ENCODE measurements at places on chromosomes 3 and 15.

DNA sequence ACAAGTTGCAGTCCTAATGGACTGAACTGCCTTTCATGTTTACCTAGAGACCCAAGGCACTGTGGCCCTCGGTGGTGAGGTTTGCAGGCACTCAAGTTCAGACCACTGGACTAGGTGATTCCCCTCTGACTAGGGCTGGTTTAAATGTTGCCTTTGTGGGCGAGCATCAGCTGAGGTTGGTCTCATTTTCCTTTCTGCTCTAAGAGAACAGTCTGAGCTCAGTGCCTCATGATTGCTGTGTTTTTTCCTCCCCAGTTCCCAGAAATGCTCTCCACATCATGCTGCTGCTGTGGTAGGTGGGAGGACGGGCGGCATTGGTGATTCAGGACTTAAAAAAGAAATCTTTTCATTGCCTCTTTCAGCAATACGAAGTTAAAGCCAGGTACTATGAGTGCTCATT is 237.2 kb downstream of the MBNL1 start:
- DNase-seq = no peak

GRCh38 chr3:139597947-139598346 is 58.4 kb upstream of the RBP1 start:
- DNase-seq = no peak

- no peak for DNase-seq
These were observed 559.3 kb downstream of the MECOM start for GRCh38 chr3:169103951-169104941.

- peak; percentile 86 for DNase-seq
These were observed 4.9 kb downstream of the HDAC11 start for GRCh38 chr3:13484851-13485590.

GRCh38 chr15:90213122-90213817 is 12.1 kb downstream of the SEMA4B start:
- no peak for DNase-seq

DNA sequence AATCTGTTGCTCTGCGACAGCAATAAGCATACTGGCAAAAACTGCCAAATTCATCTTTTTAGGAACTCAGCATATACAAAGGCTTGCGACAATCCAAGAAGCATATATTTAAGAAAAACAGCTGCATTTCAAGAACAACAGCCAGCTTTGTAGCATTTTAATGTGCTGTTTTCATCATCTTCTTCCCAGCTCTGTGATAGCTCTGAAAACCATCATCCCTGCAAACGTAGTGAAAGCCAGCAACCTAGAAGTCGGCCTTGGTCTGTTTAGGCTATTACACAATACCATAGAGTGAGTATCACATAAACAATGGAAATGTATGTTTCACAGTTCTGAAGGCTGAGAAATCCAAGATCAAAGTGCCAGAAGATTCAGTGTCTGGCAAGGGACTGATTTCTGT is 187.5 kb downstream of the NAALADL2 start:
- DNase-seq = no peak

- no peak for DNase-seq
These were observed 67.7 kb downstream of the RARB start for GRCh38 chr3:25495726-25496253.

Measured in liver (tissue), 10 donors.